ENCODE measurements at places on chromosomes 13 and 19.

- no peak for DNase-seq
Observed at GRCh38 chr19:3809881-3810707, 23.9 kb upstream of the MATK start.

GRCh38 chr19:15479391-15480345 lies at the start of gene PGLYRP2:
TSS of gene PGLYRP2 (minus strand) at chr19:15479501. CDS start at chr19:15479371, 130 bp downstream.
- DNase-seq: no peak

DNA sequence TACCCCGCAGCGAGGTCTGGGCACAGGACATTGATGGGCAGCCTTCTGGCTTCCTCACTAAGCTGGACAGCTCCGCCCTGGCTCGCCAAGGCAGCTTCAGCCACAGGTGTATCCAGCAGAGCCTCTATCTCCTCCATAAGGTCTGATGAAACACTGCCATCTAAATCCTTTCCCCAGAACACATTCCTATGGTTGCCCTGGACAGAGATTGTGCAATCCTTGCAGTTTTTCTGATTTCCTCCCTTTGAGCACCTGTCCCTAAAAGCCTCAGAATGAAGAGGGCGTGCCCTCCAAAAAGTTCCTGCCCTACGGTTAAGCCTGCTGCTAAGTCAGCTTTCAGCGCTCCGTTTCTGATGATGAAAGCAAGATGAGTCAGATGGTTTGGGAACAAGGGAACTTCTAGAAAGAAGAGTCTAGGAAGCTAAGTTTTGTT lies 21.0 kb downstream of the CLEC4M start:
- DNase-seq: no peak

DNA sequence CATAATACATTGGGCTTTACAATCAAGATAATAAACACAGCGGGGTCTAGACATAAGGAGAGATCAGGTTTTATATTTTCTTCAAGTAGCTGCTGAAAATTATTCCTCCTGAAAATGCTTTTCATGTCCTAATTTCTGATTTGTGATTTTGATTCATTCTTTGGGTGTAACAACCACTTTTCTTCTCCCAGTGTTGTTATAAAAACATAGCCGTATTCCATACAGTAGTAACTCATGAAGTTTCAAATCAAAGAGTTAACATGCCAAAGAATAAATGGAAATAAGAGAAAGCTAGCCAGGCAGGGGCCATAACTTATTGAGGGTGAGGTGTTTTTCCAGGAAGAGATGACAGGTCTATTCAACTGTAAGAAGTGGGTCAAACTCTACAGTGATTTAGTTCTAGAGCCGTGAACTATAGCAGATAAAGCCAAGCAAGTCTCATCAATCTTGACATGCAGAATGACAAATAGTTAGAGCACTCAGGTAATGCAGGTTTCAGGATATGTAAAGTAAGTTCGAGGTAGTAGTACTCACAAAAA lies 934.4 kb upstream of the SLITRK1 start:
- DNase-seq: no peak

DNA sequence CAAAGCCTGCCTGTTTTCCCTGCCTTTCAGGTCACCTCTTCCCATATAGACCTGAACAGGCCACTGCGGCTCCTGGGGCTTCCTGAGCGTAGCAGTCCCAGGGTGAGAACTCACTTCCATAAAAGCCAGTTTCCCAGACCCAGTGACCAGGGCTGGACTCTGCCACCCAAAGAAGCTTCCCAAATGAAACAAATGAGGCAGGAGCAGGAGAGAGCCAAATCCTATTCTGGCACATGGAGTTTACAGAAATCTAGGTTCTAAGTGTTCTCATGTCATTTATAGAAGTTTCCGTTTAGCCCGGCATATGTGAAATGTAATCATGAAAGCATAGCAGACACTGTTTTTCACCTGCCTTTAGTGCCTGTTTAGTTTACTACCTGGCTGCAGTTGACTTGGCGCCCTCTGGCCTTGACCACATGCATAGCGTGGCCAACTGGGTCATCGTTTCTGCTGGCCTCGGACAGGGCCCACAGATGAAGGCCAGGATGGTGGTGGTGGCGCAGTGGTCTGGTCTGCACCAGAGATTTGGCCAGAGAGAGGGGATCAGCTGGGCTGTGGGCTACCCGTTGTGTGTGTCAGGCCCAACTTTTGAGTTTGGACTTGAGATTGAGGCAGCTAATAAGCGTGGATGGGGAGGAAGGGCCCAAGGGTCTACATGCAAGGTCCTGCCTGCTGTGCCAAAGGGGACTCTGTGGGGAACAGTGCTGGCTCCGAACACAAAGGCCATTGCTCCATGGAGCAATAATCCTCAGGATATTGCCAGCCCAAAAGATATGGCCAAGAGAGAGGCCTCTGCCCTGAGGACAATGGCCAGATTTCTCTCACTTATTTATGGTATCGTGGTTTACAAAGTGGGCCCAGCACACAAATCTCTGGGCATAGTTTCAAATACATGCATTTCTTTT lies 43.3 kb downstream of the NFIX start:
- DNase-seq: no peak

DNA sequence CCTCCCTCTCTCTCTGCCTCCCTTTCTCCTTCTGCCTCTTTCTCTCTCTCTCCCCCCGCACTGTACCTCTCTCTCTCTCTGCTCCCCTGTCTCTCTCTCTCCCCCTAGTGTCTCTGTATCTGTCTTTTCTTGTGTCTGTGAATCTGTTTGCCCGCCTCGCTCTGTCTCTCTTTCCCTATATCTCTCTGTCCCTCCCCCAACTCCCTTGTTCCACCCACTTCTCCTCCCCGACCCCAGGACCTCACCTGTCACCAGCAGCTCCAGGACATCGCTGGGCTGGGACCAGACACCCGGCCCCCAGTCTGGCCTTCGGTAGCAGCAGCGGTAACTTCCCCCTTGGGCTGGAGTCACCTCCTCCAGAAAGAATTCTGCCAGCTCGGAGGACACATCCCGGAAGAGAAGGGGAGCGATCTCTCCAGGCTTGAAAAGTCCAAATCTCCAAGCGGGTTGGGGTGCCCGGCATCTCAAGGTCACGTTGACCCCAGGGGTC lies 3.9 kb downstream of the OSCAR start:
- DNase-seq: peak; percentile 42

DNA sequence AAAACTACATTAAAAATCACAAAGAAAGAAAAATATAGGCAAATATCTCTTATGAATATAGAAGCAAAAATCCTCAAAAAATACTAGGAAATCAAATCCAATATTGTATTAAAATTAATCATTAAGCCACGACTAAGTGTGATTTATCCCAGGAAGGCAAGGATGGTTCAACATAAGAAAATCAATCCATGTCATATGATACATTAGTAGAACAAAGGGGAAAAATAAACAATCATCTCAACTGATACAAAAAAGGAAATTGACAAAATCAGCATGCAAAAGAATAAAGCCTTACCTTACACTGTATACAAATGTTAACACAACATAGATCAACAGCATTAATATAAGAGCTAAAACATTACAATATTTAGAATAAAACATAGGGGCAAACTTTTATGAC lies 933.3 kb downstream of the PCDH9 start:
- no peak for DNase-seq

DNA sequence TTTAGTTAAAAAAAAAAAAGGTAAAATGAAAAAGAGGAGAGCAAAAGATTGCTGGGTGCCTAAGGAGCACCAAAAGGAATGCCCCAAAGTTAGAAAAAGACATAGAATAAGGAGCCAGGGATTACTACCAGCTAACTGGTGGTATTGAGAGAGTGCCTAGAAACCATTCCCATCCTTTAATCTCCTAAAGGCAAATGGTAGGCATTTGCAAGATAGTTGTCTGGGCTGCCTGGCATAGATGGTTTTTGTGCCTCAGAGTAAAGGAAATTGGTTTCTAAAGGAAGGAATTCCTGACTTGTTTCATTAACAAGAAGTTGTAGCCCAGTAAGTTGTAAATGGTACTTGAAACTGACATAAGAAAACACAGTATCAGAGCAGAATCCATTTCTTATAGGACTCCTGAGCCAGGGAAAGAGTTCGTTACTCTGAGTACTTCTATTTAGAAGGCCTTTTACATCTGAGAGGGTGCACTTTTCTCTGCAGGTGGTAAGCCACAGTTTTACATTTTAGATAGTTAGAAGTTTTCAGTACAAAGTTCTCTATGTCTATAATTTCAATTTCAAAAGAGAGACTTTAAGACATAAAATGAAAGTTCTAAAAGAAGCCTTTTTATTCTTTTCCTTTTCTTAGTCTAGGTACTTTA lies 92.6 kb downstream of the OLFM4 start:
- DNase-seq: no peak

- DNase-seq: peak; percentile 75
Observed at GRCh38 chr19:43901395-43902390, 33.4 kb downstream of the ZNF45 start.

- no peak for DNase-seq
Observed at GRCh38 chr13:94667190-94667589, 45.2 kb downstream of the SOX21 start.

GRCh38 chr19:2627319-2627829 lies 75.1 kb downstream of the GNG7 start:
- peak; percentile 69 for DNase-seq

- no peak for DNase-seq
Observed at GRCh38 chr13:35630551-35631275, 154.2 kb upstream of the MAB21L1 start.

DNA sequence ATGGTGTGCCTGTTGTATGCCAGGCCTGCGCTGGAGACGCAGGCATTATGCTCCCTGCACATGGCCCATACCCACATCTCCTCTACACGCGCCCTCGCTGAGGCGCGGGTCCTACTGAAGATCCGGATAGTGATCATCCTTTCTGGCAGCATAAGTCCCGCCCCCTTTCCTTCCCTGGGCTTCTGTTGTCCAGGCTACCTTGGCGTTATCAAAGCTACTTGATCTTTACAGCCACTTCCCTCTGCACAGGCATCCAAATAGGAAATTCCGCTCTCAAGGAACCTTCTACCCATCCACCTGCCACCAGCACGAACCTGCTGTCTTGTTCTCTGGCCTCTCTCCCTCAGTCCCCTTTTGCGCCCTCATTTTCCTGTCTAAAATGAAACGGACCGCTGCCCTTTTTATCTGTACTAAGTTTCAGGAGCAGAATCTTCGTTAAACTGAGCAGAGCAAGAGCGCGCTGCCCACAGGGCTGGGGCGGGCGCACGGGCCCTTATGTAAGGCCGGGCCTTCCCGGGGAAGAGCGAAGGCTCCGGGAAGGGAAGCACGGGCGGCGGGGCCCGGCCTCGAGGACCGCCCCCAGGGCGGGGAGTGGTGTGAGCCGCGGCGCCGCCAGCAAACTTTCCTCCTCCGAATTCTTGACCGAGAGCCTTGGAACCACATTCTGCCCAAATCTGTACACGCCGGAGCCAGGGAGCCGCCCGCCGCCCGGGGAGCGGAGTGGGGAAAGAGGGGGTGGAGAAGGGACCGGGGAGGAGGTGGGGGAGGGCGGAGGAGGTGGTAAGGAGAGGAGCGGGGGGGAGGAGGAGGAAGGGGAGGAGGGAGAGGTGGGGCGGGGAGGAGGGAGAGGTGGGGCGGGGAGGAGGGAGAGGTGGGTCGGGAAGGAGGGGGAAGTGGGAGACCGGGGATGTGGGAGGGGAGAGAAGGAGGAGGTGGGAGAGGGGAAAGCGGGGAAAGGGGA lies 920 bp upstream of the UBE2L5 start:
- DNase-seq: peak; percentile 82

- DNase-seq: no peak
Observed at GRCh38 chr13:113196970-113197737, 11.3 kb downstream of the PCID2 start.

GRCh38 chr13:49594576-49594975 lies 9.2 kb upstream of the RCBTB1 start:
- no peak for DNase-seq

- no peak for DNase-seq
Observed at GRCh38 chr13:73984201-73984600, 150.0 kb downstream of the KLF12 start.

DNA sequence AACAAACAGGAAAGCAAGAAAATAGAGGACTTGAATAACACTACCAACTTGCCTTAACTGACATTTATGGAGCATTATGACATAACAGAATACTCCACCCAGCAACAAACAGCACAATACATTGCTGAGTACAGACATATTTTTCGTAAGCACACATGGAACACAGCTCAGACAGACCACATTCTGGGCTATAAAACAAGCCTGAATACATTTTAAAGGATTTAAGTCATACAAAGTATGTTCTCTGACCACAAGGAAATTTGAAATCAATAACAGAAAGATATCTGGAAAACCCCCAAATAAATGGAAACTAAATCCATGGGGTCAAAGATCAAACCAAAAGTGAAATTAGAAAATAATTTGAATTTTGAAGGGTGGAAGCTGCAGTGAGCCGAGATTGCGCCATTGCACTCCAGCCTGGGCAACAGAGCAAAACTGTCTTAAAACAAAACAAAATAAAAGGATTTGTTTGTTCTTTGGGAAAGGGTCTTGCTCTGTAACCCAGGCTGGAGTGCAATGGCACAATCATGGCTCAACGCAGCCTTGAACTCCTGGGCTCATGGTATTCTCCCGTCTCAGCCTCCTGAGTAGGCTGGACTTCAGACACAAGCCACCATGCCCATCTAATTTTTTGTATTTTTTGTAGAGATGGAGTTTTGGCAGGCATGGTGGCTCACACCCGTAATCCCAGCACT lies 5.6 kb downstream of the ZDHHC20 start:
- DNase-seq: no peak

GRCh38 chr19:47786566-47786965 lies 8.1 kb downstream of the SELENOW start:
- DNase-seq: no peak

DNA sequence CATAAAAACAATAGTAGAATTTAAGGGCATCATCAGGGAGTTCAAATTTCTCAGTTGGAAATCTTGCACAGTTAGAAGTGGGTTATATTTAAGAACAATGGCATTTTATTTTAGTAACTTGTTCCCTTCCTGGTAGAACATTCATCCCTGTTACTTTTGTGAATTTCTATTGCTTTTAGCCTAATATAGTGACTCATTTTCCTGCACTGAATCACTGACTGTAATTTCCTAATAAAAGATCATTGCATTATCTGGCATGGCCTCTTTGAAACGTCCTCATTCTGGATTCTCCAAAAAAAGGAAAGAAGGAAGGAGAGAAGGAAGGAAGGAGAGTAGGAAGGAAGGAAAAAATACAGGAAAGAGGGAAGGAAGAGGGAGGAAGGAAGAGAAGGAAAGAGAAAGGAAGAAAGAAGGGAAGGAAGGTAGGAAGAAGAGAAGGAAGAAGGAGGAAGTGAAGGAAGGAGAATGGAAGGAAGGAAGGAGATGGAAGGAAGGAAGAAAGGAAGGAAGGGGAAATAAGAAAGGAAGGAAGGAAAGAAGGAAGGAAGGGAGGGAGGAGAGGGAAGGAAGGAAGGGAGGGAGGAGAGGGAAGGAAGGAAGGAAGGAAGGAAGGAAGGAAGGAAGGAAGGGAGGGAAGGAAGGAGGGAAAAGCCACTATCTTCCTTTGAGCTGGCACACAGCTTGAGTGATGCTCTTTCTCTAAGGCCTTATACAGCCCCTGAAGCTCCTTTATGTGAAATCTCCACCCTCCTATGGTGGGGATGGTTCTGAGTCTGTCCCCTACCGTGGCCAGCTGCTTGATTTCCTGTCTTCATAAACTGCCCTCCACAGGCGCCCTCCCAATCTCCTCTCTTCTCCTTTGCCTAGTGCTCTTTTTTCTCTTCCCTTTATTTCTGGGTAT lies 29.8 kb upstream of the TM9SF2 start:
- no peak for DNase-seq

DNA sequence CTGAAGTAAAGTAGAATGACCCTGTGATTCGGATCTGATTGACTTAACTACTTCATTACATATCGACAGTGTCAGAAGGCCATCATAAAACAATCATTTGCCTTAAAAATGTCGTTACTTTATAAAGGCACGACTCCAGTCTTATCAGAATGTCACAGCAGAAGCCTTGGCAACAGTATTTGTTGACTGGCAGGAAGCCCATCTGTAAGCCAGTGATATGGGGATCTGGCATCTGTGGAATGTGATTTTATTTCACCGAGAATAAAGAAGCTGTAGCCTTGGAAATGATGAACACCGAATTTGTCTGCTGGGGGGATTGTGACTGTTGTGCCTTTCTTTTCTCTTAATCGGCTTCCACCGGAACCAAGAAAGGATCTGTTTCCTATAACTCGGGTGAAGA lies 362.5 kb downstream of the TDRD3 start:
- DNase-seq: no peak

All from transverse colon (tissue), 4 donors.